ENCODE measurements at places on chromosomes 11 and 22.
A peak's percentile ranks its signal among the peaks of the same experiment; 100 is the strongest.

GRCh38 chr22:27989758-27990450 is 70.8 kb upstream of the PITPNB start:
- no peak for DNase-seq

DNA sequence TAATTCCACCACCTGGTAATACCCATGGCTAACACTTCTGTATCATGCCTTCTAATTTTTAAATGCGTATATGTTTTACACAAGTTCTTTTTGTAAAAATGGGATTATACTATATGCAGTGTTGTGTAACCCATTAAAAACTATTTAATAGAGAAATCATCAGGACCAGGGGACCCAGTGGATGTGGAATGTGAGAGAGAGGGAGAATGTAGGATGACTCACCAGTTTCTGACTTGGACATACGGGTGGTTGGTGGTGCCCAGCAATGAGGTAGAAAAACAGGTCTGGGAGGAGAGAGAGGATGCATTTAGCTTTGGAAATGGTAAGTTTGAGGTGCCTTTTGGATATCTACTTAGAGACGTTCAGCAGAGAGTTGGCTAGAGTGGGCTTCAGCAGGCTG is 112.0 kb upstream of the TBCEL start:
- no peak for DNase-seq

DNA sequence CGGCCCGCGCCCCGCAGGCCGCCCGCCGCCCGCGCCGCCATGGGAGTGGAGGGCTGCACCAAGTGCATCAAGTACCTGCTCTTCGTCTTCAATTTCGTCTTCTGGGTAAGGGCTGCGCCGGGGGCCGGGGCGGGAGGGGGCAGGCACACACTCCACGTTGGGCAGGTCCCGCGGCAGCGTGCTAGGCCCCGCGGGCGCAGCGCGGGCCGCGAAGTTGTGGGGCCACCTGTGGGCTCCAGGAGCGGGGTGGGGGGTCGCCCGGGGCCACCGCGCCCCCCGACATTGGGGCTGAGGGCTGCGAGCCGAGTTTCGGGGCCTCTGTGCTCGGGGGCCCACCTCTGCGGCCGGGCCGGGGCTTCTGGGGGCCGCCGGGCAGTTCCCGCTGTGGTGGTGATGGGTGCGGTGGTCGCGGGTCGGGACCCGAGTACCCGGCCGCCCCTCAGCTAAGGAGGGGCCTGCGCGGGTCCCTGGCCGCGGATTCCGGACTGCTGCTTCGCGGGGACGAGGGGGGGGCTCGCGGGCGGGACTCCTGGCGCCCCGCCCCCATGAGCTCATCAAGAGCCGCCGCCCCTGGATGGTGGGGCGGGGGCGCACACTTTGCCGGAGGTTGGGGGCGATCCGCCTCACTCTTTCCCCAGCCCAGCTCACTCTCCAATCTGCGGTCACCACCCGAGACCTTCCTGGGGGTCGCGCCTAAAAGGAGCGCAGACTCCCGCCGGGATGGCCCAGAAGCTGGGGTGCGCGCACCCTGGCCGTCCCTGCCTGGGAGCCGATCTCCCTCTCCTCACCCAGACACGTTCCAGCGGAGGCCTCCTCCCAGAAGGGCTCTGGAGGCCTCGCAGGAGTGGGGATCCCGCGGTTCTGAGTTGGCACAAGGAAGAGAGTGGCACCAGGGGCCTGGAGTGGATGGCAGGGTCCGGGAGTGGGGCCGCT is 667 bp downstream of the CD81 start:
- DNase-seq, result no peak

DNA sequence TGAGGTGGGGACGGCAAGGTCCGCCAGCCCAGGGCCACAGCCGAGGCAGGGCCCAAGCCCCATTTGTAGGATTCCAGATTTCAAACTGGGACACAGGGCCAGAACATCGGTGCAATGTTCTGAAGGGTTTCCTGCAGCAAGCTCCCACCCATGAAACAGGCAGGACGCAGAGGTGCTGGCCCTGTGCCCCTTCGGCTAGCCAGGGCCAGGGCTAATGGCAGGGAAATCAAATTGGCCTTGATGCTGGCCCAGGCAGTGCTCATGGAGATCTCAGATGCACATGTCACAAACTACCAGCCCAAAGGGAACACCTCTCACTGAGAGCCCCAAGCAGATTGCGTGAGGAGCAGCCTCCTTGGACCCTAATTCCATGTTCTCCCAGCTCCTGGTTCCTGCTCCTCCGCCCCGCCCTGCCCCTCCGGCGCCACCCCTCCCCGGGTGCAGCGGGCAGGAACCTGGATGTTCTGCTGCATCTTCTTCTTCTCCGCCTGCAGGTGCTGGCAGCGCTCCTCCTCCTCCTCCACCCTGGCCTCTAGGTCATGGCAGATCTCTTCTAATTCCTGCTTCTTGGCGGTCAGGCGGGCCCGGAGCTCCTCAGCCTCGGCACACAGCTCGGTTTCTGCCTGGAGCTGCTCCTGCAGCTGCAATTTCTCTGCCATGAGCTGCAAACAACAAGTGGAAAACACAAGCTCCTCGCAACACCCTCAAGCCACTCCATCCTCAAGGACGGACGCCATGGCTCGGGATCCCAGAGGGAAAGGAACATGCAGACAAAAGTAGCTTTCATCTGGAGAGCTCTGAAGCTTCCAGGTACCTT is 47.7 kb downstream of the APOL1 start:
- DNase-seq, result no peak

DNA sequence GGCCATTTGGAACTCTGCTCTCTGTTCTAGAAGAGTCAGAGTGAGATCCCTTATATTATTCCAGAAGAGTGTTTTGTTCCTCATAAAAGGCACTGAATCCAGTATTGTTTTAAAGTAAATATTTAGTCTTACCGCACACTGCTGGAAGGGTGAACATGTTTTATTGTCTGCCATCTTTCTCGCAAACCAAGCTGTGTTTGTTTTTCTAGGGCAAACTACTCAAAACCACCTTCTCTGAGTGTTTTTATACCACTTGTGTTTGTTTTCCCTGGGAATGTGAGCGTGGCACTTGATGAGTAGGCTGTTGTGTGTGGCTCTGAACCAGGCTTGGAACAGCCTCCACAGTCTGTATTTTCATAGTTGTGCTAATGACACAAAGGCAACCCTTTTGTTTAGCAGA is 89.8 kb downstream of the DBX1 start:
- no peak for DNase-seq

GRCh38 chr11:57464539-57465181 is 4.3 kb downstream of the RTN4RL2 start:
- no peak for DNase-seq

- DNase-seq, result no peak
Measured at GRCh38 chr22:42561856-42562255, 8.1 kb downstream of the SERHL2 start.

DNA sequence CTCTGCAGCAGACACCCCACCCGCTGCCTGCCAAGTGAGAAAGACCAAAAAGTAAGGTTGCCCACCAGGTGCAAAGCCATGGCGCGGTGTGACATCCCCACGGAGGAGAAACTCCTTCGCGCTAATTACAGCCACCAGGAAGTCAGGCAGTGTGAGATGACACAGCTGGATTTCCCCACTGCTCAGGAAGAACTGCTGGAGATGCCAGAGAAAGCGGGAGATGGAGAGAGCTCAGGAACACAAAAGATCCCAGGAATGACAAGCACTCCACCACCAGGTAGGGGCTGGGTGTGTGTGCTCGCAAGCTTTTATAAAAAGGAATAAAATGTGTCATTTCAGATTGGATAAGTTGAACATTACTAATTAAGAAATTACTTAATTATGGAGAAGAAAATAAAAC is 292.7 kb downstream of the OPCML start:
- DNase-seq, result no peak

- DNase-seq, result no peak
Measured at GRCh38 chr11:102551169-102551781, 20.7 kb upstream of the MMP7 start.

- DNase-seq, result no peak
Measured at GRCh38 chr11:34345540-34345876, 12.3 kb downstream of the ABTB2 start.

DNA sequence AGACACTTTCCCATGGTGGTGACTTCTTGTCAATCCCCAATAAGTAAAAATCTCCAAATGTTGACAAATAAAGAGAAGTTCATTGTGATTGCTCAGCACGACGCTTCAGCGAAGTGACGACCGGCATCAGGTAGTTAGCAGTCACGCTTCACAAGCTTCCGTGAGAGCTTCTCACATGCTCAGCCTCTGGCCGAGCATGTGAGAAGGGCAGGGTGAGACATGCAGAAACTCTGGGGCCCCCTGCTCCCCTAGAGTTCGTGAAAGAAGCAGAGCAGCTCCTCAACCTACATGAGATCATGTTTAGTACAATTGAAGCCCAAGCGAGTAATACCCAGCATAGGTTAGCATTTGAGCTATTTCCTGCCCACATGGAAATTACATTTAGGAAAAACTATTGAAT is 4.4 kb upstream of the C11orf16 start:
- DNase-seq, result no peak

DNA sequence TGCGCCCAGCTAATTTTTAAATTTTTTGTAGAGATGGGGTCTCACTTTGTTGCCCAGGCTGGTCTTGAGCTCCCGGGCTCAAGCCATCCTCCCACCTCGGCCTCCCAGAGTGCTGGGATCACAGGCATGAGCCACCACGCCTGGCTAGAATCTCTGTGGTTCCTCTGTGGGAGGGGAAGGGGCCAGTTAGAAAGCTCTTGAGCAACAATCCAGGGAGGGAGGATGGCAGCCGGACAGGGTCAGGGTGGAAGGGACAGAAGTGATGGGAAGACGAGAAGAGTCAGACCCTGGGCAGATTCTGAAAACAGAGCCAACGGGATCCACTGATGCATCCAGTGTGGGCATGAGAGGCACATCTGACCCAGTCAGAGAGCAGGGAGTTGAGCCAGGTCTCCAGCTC is 38.9 kb upstream of the MN1 start:
- DNase-seq, result no peak

GRCh38 chr11:621838-622237 is 2.9 kb downstream of the CDHR5 start:
- DNase-seq, result no peak

- no peak for DNase-seq
Measured at GRCh38 chr11:9193316-9193715, 71.8 kb downstream of the DENND5A start.

DNA sequence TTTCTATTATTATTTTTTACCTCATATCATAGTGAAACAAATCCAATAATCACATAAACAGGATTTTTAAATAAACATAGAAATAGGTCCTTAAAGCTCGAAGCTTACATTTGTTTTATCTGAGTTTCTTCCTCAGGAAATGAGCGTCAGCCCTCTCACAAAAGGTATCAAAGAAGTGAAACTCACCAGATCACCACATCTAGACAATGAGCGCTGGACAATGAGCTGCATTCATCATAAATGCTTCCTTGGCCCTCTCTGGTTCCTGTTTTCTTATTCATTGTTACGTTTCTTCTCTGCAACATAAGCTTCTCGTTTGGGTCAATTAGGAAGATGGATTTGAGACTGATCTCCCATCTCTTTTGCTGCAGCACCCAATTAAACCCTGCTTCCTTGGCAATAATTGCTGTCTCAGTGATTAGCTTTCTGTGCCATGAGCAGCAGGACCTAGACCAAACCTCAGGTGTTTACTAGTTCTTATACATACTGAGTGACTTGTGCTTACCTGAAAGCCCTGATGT is 649.9 kb upstream of the LUZP2 start:
- no peak for DNase-seq

DNA sequence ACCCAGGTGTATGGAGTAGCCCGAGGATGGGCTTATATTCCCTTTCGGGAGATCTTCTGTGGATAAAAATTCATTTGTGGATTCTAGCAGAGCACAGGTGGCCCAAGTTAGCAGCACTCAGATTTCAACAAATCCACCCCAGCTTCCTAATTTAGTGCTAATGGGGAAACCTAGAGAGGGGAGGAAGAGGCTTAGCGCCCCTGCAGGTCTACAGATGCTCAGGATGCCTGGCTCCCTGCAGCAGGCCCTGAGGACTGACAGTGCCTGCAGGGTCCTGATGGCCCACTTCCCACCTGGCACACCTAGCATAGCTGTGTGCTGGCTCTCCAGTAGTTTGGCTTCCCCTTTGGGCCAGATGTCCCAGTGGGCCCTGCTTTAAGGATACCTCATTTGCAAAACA is 6.5 kb downstream of the DGAT2 start:
- no peak for DNase-seq

- DNase-seq, result no peak
Measured at GRCh38 chr11:123405123-123405592, 24.9 kb upstream of the GRAMD1B start.

GRCh38 chr22:30038219-30038618 is 42.0 kb upstream of the HORMAD2 start:
- peak; percentile 75 for DNase-seq

DNA sequence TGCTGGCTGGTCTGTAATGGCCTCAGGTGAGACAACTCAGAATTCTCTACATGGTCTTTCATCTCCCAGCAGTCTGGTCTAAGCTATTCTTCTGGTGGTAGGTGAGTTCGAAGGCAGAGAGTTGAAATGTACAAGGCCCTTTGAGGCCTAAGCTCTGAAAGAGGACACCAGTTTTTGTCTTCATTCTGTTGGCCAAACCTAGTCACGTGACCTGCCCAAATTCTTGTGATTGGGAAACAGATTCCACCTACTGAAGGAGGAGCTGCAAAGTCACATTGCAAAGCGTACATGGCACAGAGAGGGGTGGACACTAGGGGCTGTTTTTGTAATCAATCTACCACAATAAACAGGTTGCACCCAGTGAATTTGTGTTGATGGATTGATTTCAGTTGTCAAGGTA is 193.5 kb downstream of the NAV2 start:
- no peak for DNase-seq

GRCh38 chr11:119520400-119520799 is 97.4 kb upstream of the THY1 start:
- no peak for DNase-seq

GRCh38 chr11:9691865-9692264 is 28.0 kb downstream of the SWAP70 start:
- peak; percentile 50 for DNase-seq

DNA sequence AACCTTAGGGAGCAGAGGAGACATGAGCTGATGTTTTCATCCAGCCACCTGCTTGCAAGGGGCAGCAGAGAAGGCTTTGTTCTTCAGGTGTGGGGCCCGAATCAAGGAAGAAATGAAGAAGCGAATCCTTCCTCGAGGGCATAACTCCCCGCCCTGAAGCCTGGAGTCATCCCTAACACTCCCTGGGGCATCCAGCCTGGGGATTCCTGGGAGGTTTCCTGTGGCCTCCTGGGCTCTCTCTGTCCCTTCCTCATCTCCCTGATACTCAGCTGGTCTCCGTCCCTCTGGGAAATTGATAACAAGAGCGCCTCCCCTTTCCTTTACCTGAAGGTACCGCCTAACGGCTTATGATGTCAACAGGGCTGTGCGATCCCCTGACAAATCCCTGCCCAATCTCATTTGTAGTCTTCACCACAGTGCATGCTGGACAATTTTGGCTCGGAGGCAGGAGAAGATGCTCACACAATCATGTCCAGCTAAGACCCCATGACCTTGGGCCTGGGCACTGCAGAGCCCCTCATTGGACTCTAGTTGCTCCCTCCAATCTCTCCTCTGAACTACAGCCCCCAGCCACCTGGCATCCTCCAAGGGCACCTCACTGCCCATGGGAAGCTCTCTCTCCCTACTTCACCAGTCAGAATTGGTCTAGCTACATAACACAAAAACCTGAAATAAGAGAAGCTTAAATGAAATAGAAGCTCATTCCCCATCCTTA is 80.6 kb upstream of the RTL6 start:
- no peak for DNase-seq

GRCh38 chr11:131246663-131247062 is 123.8 kb upstream of the NTM start:
- no peak for DNase-seq
